ENCODE measurements at places on chromosomes 12 and 14. TPM values are rescaled to one million over a fixed set of nuclear protein-coding genes. Genes with fewer than 3 reads are reported as not detected.

The PIWIL1 gene
- not detected for total RNA-seq

- no peak for DNase-seq
- no peak overlapping the region for H3K4me3 ChIP-seq
- H3K27ac ChIP-seq: no peak overlapping the region
- H3K27me3 ChIP-seq: no peaks in the 10 kb centered on the region
- peaks cover 10% of the 10 kb centered on the region for H3K4me1 ChIP-seq
- H3K36me3 ChIP-seq: no peaks in the 10 kb centered on the region
These were observed 82.5 kb downstream of the MED13L start for GRCh38 chr12:116194935-116195431.

DNA sequence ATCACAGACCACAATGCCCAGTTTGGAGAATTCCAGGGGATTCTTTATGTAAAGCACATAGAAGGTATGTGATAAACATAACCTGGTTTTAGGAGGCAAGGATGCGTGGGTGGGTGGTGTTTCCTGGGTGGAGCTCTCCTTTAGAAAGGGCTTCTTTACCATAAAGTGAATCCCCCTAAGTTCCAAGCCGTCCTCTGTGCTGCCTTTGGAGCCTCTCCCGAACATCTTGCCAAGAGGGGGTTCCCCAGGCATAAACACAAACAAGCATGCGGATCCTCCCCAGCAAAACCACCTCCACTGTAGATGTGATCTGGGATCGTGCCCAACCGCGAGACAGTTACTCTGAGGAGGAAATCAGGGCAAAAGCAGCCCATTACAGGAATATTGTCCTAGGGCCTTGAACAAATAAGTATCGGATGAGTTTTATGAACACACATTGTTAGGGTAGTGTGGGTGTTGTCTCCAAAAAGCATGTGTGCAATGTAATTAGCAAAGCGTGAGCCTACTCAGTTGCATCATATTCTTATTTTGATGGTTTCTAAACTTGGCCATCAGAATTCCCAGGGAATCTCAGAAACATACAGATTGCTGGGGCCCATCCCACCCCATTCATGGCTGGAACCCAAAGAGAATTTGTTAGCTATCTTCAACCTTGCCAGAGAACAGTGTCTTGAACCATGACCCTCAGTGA lies 48.8 kb upstream of the CORO1C start:
- H3K4me3 ChIP-seq: no peak overlapping the region
- H3K27me3 ChIP-seq: no peaks in the 10 kb centered on the region
- H3K27ac ChIP-seq: no peak overlapping the region
- H3K4me1 ChIP-seq: peaks cover 6% of the 10 kb centered on the region
- peaks cover 3% of the 10 kb centered on the region for H3K36me3 ChIP-seq

GRCh38 chr14:35578135-35578534 lies 44.2 kb downstream of the INSM2 start:
- no peaks in the 10 kb centered on the region for H3K4me1 ChIP-seq
- H3K36me3 ChIP-seq: no peaks in the 10 kb centered on the region
- H3K4me3 ChIP-seq: no peak overlapping the region

DNA sequence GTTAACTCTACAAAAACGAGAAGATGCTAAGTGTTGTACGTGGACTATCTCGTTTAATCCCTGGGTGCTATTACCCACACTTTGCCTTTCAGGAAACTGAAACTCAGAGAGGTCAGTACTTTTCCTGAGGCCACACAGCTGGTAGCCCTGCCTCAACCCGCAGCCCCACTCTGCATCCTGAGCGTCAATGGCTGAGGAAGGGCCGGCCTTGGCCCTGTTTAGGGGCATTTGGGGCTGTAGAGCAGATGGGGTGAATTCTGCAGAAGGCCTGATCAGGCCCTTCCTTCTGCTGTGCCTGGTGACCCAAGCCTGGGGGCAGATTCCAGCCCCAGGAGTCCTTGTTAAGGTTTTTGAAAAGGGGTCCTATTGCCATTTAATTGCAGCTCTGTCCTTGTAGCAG lies 3.7 kb upstream of the CCDC197 start:
- H3K36me3 ChIP-seq: no peaks in the 10 kb centered on the region
- no peak overlapping the region for H3K4me3 ChIP-seq
- H3K4me1 ChIP-seq: no peaks in the 10 kb centered on the region
- H3K27me3 ChIP-seq: no peaks in the 10 kb centered on the region

- H3K4me3 ChIP-seq: no peak overlapping the region
- H3K4me1 ChIP-seq: no peaks in the 10 kb centered on the region
- no peak overlapping the region for H3K27ac ChIP-seq
- no peaks in the 10 kb centered on the region for H3K36me3 ChIP-seq
- H3K27me3 ChIP-seq: no peaks in the 10 kb centered on the region
These were observed 29.0 kb downstream of the SLC2A3 start for GRCh38 chr12:7907009-7907408.

The POTEG gene
- total RNA-seq: not detected
